ENCODE measurements at places on chromosomes 5 and 9. TPM values are rescaled to one million over a fixed set of nuclear protein-coding genes. Genes with fewer than 3 reads are reported as not detected.
A peak's percentile ranks its signal among the peaks of the same experiment; 100 is the strongest.

SLC23A1 gene
- total RNA-seq = 5.8 TPM

SPATA31C2 gene
- total RNA-seq = not detected

FAM153A gene
- 0.90 TPM for total RNA-seq

EGFL7 gene
- 0.34 TPM for total RNA-seq

CCIN gene
- total RNA-seq = not detected

DNA sequence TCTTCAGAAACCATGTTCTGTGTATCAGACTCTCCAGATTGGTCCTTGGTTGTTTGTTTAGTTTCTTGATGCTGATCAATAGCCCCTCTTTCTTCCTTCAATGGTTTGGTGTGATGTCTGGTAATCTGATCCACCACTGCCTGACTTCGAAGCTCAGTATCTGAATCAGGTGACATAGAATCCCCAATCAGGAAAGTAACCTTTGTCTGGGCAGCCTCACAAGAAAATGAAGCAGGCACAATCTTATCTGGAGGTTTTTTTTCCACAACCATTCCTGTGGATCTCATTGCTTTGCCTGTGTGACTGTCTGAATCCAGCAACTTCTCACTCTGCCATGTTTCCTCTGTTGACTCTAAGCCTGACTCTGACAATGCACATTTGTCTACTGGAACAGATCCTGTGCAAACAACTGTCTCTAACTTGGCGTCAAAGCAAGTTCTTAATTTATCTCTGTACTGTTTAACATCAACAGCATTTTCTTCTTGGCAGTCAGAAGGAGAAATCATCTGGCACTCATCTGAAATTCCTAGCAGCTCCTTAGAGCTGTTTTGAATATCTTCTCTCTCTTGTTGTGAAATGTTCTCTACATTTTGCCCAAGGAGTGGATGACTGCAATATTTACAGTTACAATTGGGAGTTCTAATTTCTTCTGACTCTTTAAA, 37.1 kb upstream of the RAPGEF6 start:
- H3K27me3 ChIP-seq = no peaks in the 10 kb centered on the region
- H3K4me1 ChIP-seq = peaks cover 14% of the 10 kb centered on the region
- DNase-seq = no peak
- H3K4me3 ChIP-seq = no peak overlapping the region

- DNase-seq = no peak
- H3K36me3 ChIP-seq = no peaks in the 10 kb centered on the region
- no peaks in the 10 kb centered on the region for H3K4me1 ChIP-seq
Measured at GRCh38 chr9:116541402-116541801, 145.7 kb upstream of the TRIM32 start.

- no peaks in the 10 kb centered on the region for H3K36me3 ChIP-seq
- peak; percentile 83 for DNase-seq
- H3K4me3 ChIP-seq = peak overlapping the region; percentile 82
- H3K27me3 ChIP-seq = no peaks in the 10 kb centered on the region
Measured at GRCh38 chr9:120928483-120929228, 2.1 kb upstream of the TRAF1 start.

DNA sequence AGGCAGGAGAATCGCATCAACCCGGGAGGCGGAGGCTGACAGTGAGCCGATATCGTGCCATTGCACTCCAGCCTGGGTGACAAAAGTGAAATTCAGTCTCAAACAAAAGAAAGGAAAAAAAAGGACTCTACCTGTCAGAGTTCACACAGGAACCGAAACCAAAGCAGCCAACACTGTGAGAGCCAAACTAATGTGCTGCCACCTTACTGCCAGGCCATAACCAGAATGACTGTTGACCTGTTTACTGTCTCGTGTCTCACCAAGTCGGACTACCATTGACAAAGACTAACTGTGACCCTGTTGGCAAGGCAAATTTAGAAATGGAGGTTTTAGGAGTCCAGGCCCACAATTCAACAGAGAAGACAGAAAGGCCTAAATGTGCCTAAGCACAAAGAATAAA, 112.4 kb downstream of the ANXA2R start:
- peak; percentile 22 for DNase-seq
- H3K27me3 ChIP-seq = no peaks in the 10 kb centered on the region
- H3K4me3 ChIP-seq = no peak overlapping the region
- H3K4me1 ChIP-seq = peaks cover 2% of the 10 kb centered on the region
- no peaks in the 10 kb centered on the region for H3K36me3 ChIP-seq

- no peaks in the 10 kb centered on the region for H3K27me3 ChIP-seq
- no peaks in the 10 kb centered on the region for H3K4me1 ChIP-seq
- no peaks in the 10 kb centered on the region for H3K36me3 ChIP-seq
- no peak for DNase-seq
- no peak overlapping the region for H3K4me3 ChIP-seq
- no peak overlapping the region for H3K27ac ChIP-seq
Measured at GRCh38 chr5:174837919-174838902, 113.8 kb downstream of the MSX2 start.

DNA sequence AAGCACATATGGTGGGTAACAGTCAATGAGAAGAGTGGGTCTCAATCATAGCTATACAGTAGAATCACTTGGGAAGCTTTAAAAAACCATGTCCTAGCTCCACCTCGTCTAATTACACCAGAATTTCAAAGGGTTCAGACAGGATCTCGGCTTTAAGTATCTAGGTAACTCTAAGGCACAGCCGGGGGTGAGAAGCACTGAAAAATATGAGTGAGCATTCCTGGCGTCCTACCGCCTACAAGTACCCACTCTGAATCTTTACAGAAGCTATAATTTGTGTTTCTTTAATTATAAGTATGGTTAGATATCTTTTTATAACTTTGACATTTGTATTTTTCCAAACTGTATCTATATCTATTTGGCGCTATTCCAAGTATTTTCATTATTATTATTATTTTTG, 16.1 kb downstream of the PAIP1 start:
- H3K36me3 ChIP-seq = peaks cover 4% of the 10 kb centered on the region
- H3K27me3 ChIP-seq = no peaks in the 10 kb centered on the region
- no peak overlapping the region for H3K27ac ChIP-seq
- H3K4me3 ChIP-seq = no peak overlapping the region
- no peak for DNase-seq

DNA sequence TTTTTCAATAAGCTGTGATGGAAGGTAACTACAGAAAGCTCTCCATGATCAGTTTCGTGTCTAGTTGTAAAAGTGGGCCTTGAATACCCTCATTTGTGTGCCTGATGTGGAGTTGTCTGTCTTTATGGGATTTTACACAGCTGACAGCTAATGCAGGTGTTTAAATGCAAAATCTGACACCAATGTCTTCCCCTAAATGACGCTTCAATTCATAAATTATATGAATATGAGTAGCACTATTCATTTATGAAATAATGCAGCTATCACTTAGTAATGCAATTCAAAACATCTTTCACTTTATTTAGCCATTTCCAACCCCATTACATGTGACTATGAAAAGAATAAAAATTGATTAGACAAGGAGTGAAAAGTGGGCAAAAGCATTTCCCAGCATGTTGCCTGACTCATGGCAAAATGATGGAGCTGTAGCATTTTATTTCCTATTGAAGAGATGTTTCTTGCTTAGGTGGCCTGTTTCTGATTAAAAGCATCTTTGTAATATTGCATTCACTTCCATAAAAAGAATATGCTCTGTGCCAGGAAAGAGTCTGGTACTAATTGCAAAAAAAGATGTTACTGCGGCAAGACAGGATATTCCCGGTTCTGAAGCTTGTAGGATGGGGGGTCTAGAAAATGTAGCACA, 116.7 kb upstream of the HAPLN1 start:
- no peaks in the 10 kb centered on the region for H3K27me3 ChIP-seq
- no peak for DNase-seq
- H3K4me1 ChIP-seq = no peaks in the 10 kb centered on the region

DNA sequence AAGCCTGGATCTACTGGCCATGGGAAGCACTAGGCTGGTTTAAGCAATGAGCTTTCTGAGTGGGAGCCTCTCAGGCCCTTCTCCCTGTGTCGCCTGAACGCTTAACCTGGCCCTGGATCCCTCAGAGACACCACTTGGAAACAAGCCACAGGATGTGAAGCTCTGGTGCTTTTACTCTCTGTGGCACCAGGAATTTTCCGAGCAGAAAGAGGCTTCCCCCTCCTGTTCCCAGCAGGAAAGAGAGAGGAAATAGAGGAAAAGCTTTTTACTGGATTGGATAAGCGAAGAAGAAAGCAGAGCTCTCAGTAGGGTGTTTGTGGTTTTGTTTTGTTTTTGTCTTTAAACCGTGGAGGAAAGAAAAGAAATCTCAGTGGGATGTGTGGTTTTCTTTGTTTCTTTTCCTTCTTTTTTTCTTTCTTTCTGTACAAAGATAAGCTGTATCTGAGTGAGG, 34.5 kb downstream of the COL15A1 start:
- no peak for DNase-seq
- H3K36me3 ChIP-seq = no peaks in the 10 kb centered on the region
- peaks cover 4% of the 10 kb centered on the region for H3K4me1 ChIP-seq
- no peak overlapping the region for H3K27ac ChIP-seq

GRCh38 chr5:136905571-136905970, 540.2 kb upstream of the TRPC7 start:
- no peak overlapping the region for H3K27ac ChIP-seq
- H3K4me1 ChIP-seq = no peaks in the 10 kb centered on the region
- H3K36me3 ChIP-seq = no peaks in the 10 kb centered on the region
- H3K27me3 ChIP-seq = no peaks in the 10 kb centered on the region
- DNase-seq = no peak
- H3K4me3 ChIP-seq = no peak overlapping the region

DNA sequence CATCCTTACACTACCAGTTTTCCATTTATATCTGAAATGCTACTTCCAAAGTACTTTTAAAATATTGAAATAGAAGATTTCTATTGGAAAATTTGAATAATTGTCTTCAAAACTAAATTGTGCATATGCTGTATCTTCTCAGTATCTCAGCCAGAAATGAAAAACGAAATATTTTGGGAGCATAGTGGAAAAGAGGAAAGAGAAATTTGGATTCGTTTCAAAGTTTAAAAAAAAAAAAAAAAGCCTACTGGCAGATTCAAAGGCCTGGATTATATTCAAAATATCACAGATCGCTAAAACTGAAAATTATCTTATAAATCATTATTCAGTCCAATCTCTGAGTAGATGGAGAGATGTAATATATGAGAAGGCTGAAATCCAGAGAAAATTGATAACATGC, 440.7 kb downstream of the TAF11L14 start:
- H3K27me3 ChIP-seq = no peaks in the 10 kb centered on the region
- no peak overlapping the region for H3K27ac ChIP-seq
- no peak for DNase-seq
- H3K4me3 ChIP-seq = no peak overlapping the region
- no peaks in the 10 kb centered on the region for H3K4me1 ChIP-seq

- no peak overlapping the region for H3K4me3 ChIP-seq
- no peak overlapping the region for H3K27ac ChIP-seq
- DNase-seq = peak; percentile 53
Measured at GRCh38 chr5:10424124-10424731, 17.5 kb upstream of the ROPN1L start.

GRCh38 chr9:18909140-18910018, 123.6 kb downstream of the SAXO1 start:
- no peak for DNase-seq
- no peaks in the 10 kb centered on the region for H3K27me3 ChIP-seq
- no peaks in the 10 kb centered on the region for H3K36me3 ChIP-seq

DNA sequence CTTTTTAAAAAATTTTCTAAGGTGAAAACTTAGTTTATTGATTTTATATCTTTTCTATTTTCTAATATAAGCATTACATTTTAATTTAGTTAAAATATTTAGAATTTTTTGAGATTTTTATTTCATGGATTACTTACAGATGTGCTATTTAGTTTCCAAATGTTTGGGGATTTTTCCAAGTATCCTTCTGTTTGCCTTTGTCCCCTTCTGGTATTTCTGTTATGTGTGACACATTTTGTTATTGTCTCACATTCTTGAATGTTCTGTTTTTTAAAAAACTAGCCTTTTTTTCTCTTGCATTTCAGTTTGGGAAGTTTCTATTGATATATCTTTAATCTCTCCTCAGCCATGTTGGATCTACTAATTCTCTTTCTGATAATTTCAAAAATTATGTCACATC, 234.9 kb downstream of the FAM170A start:
- no peaks in the 10 kb centered on the region for H3K4me1 ChIP-seq
- no peaks in the 10 kb centered on the region for H3K36me3 ChIP-seq
- no peak overlapping the region for H3K4me3 ChIP-seq
- H3K27ac ChIP-seq = no peak overlapping the region
- no peak for DNase-seq

GRCh38 chr5:61048534-61048933, 103.5 kb downstream of the NDUFAF2 start:
- H3K36me3 ChIP-seq = no peaks in the 10 kb centered on the region
- H3K27me3 ChIP-seq = no peaks in the 10 kb centered on the region
- no peak for DNase-seq
- no peak overlapping the region for H3K4me3 ChIP-seq
- no peak overlapping the region for H3K27ac ChIP-seq

Measured in B cell (primary cell).